ENCODE measurements at places on chromosomes 13 and 19.

DNA sequence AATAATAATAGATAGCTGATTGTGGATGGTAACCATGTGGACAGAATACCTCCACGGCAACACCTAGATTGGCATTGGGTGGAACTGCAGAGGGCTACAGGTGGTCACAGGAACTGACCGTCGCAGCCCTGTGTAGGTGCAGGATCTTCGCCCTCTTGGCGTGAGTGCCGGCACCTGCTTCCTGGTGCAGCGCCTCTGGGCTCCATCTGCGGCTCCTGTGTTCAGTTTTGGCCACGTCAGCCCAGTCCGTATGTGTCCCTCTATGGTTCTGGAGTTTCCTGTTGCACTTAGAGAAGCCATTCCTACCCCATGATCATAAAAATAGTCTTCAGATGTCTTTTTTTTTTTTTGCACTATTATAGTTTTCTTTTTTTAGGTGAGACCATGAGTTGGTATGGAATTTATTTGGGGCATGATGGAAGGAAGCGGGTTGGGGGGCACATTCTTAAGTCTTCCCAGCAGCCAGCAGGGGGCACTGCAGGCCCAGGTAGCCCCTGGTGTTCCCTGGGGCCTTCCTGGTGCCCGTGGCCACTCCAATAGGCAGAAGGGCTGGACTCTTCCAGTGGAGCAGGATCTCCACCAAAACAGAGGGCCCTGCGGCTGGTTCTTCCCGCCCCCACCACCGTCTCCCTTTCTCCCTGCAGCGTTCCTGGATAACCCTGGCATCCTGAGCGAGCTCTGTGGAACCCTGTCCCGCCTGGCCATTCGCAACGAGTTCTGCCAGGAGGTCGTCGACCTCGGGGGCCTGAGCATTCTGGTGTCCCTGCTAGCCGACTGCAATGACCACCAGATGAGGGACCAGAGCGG is 10.1 kb upstream of the SLC25A42 start:
- no peak for DNase-seq

- no peak for DNase-seq
These were observed 11.4 kb downstream of the LPAR6 start for GRCh38 chr13:48401480-48401879.

- no peak for DNase-seq
These were observed 1.1 kb upstream of the ARHGAP35 start for GRCh38 chr19:46859637-46860124.

GRCh38 chr13:107590556-107590955 is 624.8 kb downstream of the LIG4 start:
- no peak for DNase-seq

GRCh38 chr13:73607489-73608156 is 526.6 kb downstream of the KLF12 start:
- no peak for DNase-seq

DNA sequence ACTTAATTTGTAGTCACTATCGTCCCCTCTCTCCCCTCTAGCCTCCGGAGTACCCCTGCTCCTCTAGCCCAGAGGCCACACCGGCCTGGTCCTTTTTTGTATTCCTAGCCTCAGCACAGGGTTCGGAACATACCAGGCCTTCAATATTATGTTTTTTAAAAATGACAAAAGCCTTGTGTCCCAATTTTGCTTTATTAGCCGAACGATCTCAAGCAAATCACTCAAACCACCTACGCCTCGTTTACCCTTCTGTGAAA is 463 bp upstream of the POMP start:
- DNase-seq: no peak

GRCh38 chr13:62432295-62432694 is 1016.6 kb upstream of the PCDH20 start:
- DNase-seq: no peak

DNA sequence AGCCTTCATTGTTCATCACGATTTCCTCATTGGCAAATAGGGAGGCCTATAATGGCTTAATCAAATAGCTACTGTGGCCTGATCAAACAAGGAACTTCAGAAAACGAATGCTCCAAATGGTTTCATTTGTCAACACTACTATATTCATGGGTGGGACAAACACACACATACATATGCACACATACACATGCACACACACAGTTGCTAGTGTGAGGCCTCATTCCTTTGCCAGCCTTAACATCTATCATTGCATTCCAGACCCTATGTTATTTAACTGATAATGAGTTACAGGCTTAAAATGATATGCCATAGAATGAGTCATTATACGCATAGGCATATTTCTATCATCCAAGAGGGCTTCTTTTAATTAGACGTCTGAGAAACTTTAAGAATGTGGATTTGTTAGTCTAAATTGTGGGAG is 140.2 kb downstream of the KLF5 start:
- no peak for DNase-seq

GRCh38 chr13:80668452-80668851 is 327.5 kb upstream of the SPRY2 start:
- DNase-seq: no peak

GRCh38 chr13:99740251-99740979 is 231.2 kb downstream of the ZIC5 start:
- no peak for DNase-seq

DNA sequence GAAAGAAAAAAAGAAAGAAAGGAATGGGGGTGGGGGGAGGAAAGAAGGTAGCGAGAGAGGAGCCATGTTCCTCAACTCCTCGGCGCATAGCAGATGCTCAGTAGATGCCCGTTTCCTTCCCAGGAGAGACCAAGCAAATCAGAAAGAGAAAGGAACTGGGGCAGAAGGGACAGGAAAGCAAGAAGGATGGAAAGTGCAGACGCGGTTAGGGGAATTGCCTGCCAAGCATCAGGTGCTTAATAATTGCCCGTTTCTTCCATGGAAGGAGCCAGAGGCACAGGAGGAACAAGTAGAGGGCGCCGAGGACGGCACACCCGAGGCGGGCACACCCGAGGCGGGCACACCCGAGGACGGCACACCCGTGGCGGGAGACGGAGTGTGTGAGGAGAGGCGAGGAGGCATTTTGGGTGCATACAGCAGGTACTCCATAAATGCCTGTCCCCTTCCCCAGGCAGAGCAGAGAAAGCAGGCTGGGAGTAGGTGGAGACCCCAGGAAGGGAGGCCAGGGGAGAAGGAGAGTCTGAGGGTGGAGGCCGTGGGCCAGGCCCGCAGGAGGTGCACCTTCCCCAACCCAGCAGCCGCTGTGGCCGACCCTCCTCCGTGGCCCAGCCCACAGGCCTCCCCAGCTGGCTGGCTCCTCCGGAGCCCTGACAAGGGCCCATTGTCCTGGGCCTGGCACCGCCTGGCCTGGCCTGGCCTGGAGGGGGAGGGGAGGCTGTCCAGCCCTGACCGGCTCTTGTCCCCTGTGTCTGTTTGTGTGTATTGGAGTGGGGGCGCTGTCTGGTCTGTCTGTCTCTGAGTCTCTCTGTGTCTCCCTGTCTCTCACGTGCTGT is 14.6 kb downstream of the JOSD2 start:
- no peak for DNase-seq

DNA sequence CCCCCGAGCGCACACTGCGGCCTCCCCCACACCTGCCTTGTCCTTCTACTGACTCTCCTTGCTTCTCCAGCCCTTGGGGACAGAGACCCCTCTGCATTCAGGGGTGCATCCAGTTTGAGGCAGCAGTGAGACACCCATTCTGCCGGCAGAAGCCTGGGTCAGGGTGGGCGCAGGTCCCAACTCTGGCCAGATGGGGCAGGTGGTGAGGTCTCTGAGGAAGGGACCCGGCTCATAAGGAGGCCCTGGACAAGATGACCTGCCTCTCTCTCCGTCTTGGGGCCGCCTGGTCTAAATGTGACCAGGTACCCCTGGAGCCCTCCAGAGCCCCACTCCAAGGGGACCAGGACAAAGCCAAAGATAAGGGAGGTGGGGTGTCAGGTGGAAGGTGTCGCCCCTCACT is 6.1 kb downstream of the CHERP start:
- DNase-seq: no peak

- no peak for DNase-seq
These were observed 19.2 kb upstream of the NANOS2 start for GRCh38 chr19:45933759-45934158.

DNA sequence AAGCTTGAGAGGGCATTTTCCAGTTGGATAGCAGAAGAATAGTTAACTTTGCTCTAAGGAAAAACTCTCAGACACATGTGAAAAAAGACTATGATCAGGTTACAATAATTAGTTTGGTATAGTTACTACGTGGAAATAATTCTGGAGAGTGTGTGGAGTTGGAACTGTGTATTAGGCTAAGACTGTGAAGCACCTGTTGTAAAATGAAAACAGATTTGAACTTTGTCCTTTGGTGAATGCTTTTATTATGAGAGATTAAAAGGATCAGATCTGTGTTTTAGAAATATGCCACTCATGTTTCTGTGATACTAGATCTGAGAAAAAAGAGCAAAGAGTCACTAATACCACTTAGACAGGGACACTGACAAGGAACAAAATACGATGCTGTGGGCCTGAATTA is 807.5 kb upstream of the ATXN8OS start:
- DNase-seq: no peak

- no peak for DNase-seq
These were observed 12.1 kb downstream of the CEBPA start for GRCh38 chr19:33290082-33290815.

GRCh38 chr19:11856596-11857250 is 8.2 kb downstream of the ZNF439 start:
- DNase-seq: no peak

Measured in right forelimb (tissue), 1 donor.